Activated T-cell treated with anti-CD3 and anti-CD28 coated beads for 1 hour (primary cell): ENCODE measurements at places on chromosomes 3 and 15.

DNA sequence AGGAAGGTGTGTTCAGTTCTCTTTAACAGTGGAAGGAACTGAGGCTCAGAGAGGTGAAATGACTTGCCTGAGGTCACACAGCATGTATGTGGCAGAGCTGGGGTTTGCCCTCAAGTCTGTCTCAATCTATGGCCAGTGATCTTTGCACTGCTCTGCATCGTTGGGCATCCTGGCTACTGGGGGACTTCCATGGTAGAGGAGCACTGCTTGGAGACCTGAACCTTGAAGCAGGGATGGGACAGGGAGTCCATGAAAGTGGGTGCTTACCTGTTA is 2.0 kb downstream of the CORO2B start:
- DNase-seq: no peak

DNA sequence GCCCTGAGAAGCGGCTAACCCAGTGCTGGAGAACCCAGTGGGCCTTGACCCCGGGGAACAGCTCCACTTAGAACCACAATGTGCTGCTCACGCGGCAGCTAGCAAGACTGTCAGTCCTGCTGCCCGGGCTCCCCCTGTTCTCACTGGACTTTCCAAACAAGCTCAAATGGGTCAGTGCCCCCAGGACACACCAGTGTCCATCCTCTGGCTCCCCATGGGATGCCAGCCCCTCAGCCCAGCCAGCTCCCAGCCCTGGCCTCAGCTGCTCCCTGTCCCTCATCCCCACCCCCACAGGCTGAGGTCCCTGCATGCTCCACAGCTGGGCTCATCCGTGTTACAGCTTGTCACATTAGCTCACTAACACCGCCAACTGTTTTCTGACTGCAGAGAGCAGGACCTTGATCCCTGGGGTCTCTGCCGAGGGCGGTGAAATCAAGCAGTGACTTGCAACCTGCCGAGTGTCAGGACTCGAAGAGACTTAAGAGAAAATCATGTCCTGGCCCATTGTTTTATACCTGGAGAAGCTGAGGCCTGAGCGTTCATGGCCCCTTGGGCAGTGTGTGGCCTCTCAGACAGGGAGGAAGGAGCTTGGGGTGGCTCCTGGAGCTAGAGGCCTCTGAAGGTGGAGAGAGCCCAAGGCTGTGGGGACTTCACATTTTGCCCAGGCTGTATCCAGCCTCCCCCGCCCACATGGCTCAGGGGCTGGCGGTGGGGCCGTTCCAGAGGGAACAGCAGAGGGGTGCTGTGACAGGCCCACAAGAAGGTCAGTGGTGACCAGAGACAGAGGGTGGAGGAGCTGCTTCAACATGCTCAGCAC is 157.5 kb downstream of the MEGF11 start:
- no peak for DNase-seq

GRCh38 chr15:99467853-99468464 is 97.8 kb upstream of the MEF2A start:
- DNase-seq: no peak

DNA sequence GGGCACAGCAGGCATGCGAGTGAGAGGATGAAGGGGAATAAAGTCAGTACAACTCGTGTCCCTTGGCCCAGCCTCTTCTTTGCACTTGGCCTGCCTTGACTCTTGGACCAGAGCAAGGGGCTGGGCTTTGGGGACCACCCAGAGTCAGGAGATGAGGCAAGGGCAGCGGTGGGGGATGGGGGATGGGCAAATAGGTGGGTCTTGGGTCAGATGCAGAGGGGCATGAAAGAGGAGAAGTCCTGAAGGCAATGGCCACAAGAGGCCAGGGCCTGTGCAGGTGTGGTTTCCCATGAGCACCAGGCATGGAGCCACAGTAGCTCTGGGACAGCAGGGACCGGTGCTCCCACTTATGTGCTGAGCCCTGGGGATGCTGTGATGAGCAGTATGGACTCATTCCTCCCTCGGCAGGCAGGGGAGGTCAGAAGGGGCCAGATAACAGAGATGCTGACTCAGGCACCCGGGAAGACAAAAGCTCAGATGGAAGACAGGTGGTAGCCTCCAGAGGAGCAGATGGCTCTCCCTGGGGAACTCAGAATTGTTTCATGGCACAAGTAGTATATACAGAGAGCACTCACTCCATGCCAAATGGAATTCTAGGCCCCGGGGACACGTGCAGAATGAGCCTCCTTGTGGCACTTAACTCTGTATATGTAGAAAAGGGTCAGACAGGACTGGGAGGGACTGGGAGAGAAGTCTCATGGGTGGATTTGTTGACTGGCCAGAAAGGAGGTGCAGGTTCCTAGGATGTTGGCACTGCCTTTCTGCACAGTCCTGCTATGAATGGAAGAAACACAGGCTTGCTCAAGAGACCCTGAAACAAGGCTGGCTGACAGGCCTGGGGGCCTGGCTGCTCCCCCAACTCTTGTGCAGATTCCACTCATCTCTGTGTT is 14.3 kb downstream of the ZBTB47 start:
- DNase-seq: no peak

- no peak for DNase-seq
Measured at GRCh38 chr3:120684896-120685295, 2.9 kb upstream of the HGD start.

DNA sequence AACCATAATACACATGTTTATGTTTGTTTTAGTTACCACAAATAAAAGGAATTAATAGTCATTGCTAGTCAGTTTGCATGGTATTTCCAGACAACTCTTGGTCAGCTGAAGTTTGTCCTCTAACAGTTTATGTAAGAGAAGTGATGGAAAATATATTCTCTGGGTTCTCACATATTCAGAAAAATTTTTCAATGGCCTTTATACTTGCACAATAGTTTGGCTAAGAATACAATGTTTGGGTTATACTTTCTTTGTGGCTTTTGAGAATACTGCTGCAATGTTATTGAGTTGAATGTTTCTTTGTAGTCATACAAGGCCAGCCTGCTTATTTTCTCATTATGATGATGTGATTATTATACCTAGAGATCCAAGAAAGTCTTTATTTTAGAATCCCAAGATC is 133.9 kb downstream of the RAP2B start:
- DNase-seq: no peak

DNA sequence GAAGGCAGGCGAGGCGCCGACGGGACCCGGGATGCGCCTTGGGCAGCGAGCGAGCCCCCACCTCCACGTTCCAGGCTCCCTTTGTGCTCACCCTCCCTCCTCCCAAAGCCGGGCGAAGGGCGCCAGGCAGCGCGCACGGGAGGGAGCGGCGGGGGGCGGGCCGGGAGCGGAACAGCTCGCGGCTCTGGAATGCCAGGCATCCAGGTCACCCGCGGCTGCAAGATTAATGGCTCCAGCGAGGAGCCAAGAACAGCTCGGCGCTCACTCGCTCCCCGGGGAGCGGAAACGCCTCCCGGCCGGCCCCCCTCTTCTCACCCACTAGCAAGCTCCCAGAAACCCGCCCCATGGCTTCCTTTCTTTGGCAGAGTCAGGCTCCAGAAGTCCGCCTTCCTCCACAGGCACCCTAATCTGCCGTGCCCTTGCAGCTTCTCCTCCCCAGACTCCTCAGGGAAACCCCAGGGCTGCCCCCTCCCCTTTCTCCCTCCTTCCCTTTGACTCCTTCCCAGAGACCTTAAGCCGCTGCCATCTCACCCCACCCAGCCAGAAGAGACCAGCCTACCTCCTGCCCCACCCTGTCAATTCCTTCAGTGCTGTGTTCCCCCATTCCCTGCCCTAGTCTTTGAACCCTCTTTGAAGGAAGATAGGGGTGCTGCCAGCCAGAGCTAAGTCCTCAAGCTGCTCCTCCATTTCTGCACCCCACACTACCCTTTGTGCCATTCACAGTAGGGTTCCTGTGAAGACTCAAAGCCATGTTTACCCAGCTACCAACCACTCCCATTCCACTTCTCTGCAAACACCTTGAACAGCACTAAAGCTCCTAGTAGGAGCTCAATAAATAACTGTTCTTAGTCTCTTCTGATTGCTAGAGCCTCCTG is 9.9 kb downstream of the AMOTL2 start:
- DNase-seq: no peak

GRCh38 chr15:61115679-61116078 is 113.4 kb downstream of the RORA start:
- no peak for DNase-seq
